ENCODE measurements at places on chromosomes 16 and 17. TPM values are rescaled to one million over a fixed set of nuclear protein-coding genes. Genes with fewer than 3 reads are reported as not detected.

GRCh38 chr17:72719578-72720493 lies 372.7 kb downstream of the SLC39A11 start:
- peaks cover 2% of the 10 kb centered on the region for H3K36me3 ChIP-seq
- H3K27me3 ChIP-seq: no peaks in the 10 kb centered on the region
- H3K27ac ChIP-seq: peak overlapping the region; percentile 78
- H3K4me3 ChIP-seq: peak overlapping the region; percentile 62

DNA sequence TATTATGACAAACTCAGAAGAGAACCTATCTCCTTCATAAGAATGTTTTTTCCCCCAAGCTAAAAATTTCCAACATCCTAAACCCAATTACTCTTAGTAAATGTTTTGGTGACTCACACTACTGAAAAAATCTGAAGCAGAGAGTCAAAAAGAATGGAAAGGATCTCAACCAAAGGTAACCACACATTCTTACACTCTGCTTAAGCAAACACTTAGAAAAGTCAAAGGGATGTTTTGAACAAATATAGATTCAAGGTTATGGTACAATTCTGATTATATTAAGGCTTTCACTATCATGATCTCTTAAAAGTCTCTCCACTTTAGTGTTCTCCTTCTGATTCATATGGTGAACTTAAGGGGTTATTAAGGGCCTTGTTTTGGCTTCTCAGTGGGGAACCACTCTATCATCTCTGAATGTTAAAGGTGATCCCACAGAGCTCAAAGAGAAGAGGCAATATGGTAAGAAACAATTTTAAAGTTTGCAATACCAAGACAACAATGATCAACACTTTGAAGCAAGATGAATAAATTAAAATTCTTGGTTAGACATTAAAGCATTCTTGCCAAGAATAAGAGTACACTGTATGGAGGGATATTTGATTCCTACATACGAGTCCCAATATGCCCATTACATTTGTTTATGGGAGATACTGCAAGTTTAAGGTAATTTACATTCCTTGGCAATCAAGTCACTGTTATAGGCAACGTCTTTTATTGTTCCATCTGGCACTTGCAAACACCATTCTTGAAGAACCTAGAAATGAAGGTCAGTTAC lies 69.2 kb downstream of the CDC27 start:
- H3K4me1 ChIP-seq: peaks cover 17% of the 10 kb centered on the region
- no peak overlapping the region for H3K4me3 ChIP-seq
- no peak for DNase-seq
- peaks cover 10% of the 10 kb centered on the region for H3K36me3 ChIP-seq
- H3K27ac ChIP-seq: peak overlapping the region; percentile 72

GRCh38 chr17:20189302-20189701 lies 180.1 kb downstream of the SPECC1 start:
- no peaks in the 10 kb centered on the region for H3K27me3 ChIP-seq
- H3K27ac ChIP-seq: no peak overlapping the region
- H3K4me3 ChIP-seq: no peak overlapping the region
- DNase-seq: no peak

DNA sequence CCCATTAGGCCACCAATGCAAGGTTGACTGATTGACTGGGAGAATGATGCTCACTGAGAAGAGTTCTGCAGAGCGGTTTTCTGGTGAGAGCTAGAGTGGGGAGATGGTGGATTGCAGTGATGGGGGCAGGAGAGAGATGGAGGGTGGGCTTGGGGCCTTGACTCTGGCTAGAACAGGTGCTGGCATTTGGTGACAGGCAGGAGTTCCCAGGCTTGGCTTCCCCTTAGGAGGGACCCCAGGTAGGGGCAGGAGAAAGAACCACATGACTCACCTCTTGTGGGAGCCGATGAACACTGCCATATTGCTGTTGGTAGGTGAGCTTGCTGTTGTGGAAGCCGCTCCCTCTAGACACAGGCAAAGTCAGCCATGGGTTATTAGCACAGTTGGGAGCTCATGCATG lies 8.0 kb downstream of the CD300LB start:
- no peak for DNase-seq
- no peak overlapping the region for H3K27ac ChIP-seq
- peaks cover 44% of the 10 kb centered on the region for H3K27me3 ChIP-seq

DNA sequence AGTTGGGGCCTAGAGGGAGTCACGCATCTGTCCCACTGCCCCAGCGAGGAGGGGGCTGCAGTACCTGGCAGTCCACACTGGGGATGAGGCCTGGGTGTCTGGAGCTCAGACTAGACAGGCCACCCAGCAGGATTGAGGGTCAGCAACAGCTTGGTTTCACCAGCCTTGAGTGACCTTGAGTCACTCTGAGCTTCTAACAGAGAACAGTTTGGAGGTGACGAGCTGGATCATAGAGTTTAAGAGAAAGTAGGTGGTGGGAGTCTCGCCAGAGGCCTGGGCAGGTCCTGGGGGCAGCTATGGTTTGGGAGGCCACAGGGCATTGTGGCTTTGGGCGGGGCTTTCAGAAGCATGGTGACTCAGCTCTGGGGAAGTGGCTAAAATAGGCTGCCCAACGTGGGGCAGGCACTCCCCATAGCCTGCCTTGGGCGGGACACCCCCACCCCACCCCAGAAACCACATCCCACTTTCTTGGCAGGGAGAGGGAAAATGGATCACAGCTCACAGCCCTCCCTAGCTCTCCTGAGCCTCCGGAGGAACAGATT lies 20.5 kb downstream of the CDC42EP4 start:
- no peak overlapping the region for H3K27ac ChIP-seq
- H3K36me3 ChIP-seq: no peaks in the 10 kb centered on the region
- peaks cover 9% of the 10 kb centered on the region for H3K4me1 ChIP-seq
- H3K4me3 ChIP-seq: no peak overlapping the region
- no peak for DNase-seq

Gene TBC1D3
- total RNA-seq: not detected

Gene CENPT
- total RNA-seq: 42.4 TPM
